ENCODE measurements at places on chromosomes 4 and X.

DNA sequence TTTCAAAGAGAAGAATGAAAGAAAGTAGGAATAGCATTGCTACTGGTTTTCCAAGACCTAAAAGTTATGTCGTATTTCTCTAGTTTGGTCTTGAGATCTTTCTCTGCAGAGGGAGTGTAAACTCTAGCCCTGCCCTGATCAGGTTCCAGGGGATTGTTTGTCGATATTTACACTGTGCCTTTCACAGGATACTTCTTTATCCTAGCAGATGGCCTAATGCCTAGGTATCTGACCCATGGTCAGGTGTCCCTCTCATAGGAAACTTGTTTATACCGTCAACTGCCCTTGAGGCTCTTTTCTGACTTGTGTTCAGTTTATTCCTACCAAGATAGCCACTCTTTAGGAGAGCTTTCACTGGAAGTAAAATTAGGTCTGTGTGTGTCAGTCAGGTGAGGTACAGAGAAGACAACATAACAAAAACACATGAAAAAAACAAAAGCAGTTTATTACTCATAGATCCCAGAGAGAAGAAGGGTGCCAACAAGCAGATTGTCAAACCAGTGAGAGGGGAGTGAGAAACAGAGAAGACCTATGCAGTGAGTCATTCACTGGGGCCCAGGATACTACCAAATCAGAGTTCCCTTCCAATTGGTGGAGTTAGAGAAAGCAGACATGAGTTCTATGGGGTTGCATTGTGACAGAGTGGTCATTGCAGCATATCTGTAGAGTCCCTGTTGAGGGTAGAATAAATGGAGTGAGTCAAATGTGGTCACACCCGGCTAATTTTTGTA is 40.6 kb upstream of the THOC2 start:
- DNase-seq = no peak

DNA sequence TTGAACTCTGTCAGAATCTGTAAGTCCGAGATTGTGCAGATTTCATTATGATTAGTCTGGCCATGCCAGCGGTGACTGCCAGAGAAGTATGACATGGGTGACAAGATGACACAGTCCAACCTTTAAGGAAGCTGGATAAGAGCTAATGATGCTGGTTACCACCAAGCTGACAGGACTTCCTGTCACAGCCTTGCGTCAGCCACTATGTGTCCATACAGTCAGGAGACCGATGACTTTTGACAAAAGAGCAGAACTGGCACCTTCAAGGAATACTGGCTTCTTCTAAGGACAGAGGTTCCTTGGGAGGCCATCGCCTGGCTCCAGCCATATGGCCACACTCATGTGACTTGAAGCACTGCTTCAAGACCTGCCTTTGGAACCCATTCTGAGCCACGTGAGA is 67.2 kb upstream of the TFDP3 start:
- no peak for DNase-seq

DNA sequence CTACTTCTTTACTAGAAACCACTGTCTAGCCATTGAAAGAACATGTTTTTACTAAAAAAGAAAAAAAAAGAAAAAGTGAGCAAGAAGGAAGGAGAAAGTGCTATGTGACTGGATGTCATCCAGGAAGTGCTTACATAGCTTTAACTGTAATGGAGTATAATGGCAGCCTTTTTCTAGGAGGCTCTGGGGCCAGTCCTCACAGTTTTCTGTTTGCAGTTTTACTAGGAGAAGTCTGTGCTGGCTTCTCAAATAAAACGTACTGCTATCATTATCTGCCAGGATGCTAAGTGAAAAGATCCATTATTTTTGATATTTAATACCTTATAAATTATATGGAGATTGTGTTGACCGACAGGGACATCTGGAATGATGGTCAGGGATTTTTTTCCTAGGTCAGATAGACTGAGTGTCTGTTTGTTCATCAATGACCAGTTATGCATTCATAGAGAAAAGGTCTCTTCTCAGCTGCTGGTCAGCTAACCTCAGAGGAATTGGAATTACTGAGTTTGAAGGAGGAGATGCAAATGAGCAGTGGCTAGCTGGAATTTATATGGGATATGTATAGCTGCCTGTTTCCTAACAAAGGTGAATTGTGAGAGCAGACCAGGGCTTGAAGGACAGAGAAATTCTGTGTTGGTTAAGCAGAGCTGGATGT is 21.7 kb downstream of the LPAR4 start:
- no peak for DNase-seq

- no peak for DNase-seq
Measured at GRCh38 chrX:49756692-49757091, 60.9 kb upstream of the PAGE1 start.

DNA sequence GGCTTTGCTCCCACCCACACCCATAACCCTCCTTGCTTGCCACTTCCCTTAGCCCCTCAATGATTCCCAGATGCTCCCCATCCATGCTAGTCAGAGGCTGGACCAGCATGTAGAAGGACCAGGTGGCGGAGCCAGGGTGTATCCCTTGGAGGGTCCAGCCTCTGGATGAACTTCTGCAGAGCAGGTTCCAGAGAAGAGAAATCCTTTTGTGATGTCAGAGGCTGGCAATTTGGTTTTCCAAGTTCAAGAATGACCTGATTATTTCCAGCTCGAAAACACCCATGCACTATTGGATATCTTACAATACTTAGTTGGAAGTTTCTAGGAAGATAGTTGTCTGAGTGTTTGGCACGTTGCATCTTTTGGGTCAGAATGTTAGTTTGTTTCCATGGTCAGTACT is 168.3 kb upstream of the RPS6KA3 start:
- no peak for DNase-seq

GRCh38 chrX:150842198-150842685 is 56.2 kb downstream of the CD99L2 start:
- DNase-seq = no peak

DNA sequence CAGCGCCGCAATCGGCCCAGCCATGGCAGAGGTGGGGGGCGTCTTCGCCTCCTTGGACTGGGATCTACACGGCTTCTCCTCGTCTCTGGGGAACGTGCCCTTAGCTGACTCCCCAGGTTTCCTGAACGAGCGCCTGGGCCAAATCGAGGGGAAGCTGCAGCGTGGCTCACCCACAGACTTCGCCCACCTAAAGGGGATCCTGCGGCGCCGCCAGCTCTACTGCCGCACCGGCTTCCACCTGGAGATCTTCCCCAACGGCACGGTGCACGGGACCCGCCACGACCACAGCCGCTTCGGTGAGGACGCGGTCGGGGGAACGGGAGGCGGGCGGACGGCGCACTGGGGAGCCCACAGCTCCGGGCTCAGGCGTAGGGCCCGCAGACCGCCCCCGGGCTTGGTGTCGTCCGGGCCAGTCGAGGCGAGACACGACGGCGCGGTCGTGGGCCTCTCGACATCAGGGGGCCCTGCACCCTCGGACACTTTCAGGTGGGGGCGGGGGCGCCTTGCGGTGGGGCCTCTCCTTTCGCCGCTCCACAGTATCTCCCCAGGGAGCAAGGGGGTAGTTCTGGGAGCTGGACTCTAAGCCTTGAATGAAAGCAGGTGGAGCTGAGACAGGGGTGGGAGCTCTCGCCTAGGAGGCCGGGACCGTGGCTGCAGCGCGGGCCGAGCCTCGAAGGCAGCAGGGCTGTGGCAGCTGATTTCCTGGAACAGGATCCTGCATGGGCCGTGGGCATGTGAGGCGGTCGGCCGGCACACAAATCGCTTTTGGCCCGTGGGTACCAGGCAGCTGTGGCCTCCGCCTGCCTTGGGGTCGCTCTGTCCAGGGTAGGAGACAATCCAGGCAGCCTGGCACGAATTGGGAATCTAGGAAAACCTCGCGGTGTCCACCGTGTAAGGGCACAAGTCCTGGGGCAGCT is 722 bp downstream of the FGF16 start:
- DNase-seq = no peak

DNA sequence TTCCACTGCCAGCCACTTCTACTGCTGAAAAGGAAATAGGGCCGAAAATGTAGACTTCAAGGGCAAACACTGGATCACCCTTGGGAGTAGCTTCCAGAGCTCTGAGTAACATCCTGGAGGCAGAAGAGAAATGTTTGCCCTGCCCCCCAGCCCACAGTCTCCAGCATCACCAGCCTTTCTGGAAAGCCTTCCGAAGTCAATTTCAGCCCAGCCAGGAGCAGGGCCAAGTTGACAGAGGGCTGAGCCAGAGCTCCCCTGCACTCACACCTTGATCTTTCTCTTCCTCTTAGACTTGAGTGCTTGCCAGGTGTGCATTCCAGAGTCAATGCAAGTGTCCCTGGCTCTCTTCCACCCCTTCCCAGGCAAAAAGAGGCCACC is 35.2 kb downstream of the SLC25A5 start:
- no peak for DNase-seq

GRCh38 chrX:16148896-16149295 is 18.4 kb upstream of the MAGEB17 start:
- DNase-seq = no peak

- DNase-seq = no peak
Measured at GRCh38 chr4:8090744-8091301, 67.8 kb downstream of the ABLIM2 start.

- DNase-seq = no peak
Measured at GRCh38 chr4:133565379-133565778, 416.3 kb downstream of the PCDH10 start.

DNA sequence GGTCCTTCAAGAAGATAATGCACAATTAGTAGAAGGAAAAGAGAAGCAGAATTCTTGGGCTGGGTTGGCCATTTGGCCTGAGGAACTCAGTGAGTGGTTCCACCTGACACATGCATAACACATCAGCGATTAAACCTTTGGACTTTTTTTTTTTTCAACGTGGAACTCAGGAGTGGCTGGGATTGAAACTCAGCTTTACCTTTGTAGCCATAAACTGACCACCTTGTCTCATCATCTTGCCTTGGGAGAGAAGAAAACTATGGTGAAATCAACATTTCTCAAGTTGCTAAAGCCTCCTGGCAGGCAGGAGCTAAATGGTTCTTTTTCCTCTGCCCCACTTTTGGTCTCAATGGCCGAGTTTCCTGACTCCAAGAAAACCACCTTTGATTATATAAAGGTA is 16.3 kb downstream of the PTTG2 start:
- DNase-seq = no peak

- DNase-seq = no peak
Measured at GRCh38 chr4:5750946-5751665, 40.1 kb downstream of the EVC start.

DNA sequence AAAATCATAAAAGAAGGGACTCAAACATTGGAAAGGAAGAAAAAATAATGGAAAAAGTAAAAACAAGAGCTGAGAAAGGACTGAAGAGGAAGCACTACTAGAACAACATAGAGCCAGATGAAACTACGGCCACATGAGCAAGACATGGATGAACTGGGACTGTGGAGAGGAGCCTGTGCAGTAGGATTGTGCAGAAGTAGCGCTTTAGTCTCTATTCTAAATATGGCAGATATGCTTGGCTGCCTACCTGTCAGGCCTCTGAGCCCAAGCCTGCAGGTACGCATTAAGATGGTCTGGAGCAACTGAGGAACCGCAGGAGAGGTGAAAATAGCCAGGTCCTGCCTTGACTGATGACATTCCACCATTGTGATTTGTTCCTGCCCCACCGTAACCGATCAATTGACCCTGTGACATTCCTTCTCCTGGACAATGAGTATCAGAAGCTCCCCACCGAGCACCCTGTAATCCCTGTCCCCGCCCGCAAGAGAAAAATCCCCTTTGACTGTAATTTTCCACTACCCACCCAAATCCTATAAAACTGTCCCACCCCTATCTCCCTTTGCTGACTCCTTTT is 154.3 kb downstream of the CAMK2D start:
- no peak for DNase-seq

- DNase-seq = no peak
Measured at GRCh38 chrX:151570561-151570960, 7.1 kb downstream of the PASD1 start.

GRCh38 chr4:47391256-47391655 is 72.2 kb downstream of the COMMD8 start:
- DNase-seq = no peak

DNA sequence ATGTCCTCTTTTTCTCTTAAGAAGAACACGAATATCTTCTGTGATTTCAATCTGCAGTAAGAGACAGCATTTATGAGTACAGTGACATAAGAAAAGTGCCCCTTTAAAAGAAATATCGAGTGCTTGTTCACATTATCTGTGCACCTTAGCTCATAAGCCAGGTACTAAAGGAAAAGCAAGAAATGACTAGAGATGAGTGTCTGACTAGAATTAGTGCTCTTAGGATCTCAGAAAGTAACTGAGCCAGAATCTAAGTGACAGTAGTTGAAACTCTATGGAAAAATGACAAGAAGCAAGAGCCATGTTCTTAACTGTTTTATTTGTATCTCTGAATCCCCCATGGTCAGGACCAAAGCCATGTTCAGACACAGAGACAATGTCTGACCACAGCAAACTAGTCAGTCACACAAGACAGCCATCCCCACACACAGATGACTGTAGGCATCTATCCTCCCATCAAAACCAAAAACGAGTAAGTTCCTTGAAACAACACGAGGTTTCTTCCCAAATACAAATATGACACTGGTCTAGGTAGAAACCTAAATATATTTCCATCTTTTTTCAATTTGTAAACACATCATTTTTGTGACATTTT is 36.8 kb downstream of the ACSL4 start:
- no peak for DNase-seq

- no peak for DNase-seq
Measured at GRCh38 chr4:48571471-48571870, 81.4 kb downstream of the ZAR1 start.

- DNase-seq = no peak
Measured at GRCh38 chrX:41090568-41091238, 5.5 kb downstream of the USP9X start.

GRCh38 chr4:145101091-145101490 is 3.0 kb downstream of the ABCE1 start:
- DNase-seq = no peak

DNA sequence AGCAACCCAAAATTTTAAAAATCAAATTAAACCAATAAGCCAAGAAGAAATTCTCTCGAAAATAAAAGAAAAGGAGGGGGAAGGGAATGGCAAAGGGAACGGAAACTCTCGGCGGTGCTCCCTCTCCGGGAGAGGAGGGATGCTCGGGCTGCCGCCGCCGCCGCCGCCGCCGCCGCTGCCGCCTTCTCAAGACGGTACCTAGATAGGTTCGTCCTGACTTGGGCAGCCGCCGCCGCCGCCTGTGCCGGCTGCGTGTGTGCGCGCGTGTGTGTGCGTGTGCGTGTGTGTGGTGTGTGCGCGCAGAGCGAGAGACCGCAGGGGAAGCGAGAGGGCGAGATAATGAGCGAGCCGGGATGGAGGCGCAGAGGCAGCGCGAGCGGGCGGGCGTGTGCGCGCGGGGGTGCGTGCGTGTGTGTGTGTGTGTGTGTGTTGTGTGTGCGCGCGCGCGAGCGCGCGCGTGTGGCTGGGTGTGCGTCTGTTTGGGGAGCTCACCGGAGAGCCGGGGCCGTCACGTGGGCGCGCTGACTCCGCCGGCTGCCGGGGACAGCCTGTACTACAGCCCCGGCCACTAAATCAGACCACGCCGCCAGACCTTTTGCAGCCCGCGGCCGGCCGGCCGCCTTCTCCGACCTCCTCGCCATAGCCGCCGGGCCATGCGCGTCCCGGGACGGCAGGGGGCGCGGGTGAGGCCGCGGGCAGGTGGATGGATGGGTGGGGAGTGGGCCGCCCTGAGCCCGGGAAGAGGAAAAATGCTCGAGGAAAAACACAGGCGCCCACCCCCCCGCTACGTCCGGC is 111.6 kb downstream of the DHX15 start:
- DNase-seq = no peak

All from GF-D8 (cell line).